ENCODE measurements at places on chromosomes 2 and 18.

DNA sequence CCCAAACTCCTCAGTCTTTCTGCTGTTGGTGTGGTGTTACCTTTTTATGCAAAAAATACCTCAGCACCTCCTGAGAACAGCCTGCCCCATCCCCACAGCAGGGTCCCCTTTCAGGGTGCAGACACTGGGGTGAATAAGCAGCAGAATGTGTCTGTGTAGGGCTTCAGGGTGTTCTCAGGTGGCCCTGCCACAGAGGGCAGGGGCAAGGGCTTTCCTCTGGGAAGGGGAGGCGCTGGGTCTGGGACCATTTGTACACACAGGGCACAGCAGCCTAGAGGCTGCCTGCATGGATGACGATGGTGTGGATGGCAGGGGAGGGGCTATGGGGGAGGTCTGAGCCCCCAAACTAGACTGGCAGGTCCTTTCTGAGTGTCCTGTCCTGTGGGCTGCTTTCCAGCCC lies 2.6 kb downstream of the HAAO start:
- DNase-seq = no peak

DNA sequence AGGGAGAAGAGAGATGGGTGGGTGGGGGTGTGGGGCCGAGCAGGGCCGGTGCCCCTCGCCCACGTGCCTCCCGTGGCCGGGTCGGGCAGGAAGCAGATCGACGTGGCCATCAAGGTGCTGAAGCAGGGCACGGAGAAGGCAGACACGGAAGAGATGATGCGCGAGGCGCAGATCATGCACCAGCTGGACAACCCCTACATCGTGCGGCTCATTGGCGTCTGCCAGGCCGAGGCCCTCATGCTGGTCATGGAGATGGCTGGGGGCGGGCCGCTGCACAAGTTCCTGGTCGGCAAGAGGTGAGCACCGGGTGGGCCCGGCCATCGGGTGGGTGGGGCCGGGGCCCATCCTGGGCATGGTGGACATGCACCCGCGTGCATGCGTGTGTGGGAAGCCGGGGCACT lies 21.8 kb downstream of the ZAP70 start:
- DNase-seq = no peak

- peak; percentile 28 for DNase-seq
Observed at GRCh38 chr2:64142741-64143168, 1.5 kb downstream of the PELI1 start.

DNA sequence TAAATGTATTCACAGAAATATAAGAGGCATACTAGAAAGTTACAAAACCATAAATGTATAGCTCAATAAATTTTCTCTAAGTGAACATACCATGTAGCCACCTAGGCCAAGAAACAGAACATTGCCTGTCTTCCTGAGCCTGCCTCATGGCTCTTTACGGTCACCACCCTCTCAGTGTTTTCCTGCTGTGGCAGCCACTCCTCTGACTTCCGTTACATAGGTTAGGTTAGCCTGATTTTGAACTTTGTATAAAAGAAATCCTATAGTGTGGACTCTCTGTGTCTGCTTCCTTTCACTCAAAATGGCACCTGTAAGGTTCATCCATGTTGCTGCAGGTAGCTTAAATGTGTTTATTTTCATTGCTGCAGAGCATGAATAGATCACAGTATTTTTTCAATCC lies 11.6 kb upstream of the ST3GAL5 start:
- no peak for DNase-seq

GRCh38 chr2:241965931-241966412 lies 96.4 kb downstream of the RTP5 start:
- peak; percentile 28 for DNase-seq

DNA sequence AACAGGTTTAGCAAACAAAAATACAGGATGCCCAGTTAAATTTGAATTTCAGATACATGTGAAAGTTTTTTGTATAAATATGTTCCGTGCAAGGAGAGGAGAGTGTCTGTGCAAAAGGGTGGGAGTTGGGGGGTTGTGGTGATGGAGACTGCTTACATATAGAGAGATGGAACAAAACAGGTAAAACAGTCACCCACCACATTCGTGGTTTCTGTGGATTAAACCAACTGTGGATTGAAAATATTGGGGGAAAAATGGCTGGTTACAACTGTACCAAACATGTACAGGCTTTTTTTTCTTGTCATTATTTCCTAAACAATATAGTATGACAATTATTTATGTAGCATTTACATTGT lies 245.7 kb downstream of the TNS1 start:
- DNase-seq = no peak

DNA sequence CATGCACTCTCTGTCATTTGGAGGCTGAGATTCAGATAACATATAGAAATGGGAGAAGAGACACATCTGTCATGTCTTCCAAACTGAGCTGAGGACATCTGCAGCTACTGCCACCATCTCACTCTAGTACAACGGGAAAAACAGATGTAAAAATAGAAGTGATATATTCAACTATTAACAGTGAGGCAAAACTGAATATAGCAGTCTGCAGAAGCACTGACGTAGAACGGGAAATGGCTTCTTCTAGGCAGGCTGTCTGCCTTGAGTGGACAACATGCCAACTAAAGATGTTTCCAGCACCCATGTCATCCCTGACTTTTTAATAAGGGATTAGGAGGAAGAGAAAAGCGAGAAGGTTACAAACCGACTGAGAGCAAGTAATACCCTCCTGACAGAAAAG lies 51.6 kb downstream of the MRPL33 start:
- no peak for DNase-seq

GRCh38 chr2:168639441-168639898 lies 163.0 kb upstream of the NOSTRIN start:
- DNase-seq = no peak

DNA sequence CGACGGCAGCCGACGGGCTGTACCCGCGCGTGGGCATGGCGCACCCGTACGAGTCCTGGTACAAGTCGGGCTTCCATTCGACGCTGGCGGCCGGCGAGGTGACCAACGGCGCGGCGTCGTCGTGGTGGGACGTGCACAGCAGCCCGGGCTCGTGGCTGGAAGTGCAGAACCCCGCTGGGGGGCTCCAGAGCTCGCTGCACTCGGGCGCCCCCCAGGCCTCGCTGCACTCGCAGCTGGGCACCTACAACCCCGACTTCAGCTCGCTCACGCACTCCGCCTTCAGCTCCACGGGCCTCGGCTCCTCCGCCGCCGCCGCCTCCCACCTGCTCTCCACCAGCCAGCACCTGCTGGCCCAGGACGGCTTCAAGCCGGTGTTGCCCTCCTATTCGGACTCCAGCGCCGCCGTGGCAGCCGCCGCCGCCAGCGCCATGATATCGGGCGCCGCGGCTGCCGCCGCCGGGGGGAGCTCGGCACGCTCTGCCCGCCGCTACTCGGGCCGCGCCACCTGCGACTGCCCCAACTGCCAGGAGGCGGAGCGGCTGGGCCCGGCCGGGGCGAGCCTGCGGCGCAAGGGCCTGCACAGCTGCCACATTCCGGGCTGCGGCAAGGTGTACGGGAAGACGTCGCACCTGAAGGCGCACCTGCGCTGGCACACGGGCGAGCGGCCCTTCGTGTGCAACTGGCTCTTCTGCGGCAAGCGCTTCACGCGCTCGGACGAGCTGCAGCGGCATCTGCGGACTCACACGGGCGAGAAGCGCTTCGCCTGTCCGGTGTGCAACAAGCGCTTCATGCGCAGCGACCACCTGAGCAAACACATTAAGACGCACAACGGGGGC lies 2.0 kb downstream of the SP9 start:
- DNase-seq = peak; percentile 6

DNA sequence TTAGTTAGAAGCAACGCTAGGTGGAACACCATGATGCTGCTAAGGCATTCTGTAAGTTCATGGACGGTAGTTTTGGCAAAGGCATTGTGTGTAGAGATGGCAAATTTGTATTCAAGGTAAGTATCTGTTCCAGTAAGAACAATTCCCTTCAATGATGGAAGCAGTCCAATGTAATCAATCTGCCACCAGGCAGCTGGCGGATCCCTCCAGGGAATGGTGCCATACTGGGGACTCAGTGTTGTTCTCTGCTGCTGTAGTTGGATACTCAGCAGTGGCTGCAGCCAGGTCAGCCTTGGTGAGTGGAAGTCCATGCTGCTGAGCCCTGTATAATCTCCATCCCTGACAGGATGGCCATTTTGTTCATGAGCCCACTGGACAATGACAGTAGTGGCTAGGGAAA lies 62.8 kb downstream of the ARL6IP6 start:
- no peak for DNase-seq

- DNase-seq = no peak
Observed at GRCh38 chr2:160401895-160402294, 91.7 kb downstream of the RBMS1 start.

DNA sequence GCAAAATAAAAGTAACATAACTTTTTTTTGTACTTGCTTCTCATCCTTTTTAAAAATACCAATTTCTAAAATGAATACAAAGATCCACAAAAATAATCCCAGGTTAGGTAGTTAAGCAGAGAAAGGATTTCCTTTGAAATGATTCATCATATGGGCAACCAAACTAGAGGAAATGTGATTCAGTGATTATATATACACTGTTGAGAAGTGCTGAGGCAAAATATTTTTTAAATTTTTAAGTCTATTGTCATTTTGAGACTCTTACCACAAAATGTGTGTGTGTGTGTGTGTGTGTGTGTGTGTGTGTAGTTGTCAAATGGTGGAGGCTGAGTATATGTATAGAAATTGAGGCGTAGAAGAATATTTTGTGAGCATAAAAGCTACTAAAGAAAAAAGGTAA lies 1075.3 kb downstream of the LRP1B start:
- DNase-seq = no peak

DNA sequence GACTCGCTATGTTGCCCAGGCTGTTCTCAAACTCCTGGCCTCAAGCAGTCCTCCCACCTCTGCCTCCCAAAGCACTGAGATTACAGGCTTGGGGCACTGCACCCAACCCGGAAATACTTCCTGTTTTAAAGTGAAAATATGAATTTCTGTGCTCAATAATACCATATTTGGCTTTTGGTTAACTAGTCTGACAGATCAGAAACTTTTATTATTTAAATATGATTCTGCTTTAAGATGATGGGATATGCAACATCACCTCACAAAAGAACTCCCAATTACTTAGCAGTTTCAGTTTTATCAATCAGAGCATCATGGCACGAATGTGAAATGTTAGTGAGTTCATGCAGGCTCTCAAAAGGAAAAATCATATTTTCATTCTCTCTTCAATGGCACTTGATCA lies 120.6 kb downstream of the PTRHD1 start:
- DNase-seq = no peak

Measured in NCI-H187 (cell line).